Aorta (tissue), 5 donors: ENCODE measurements at places on chromosomes 4 and X. TPM values are rescaled to one million over a fixed set of nuclear protein-coding genes. Genes with fewer than 3 reads are reported as not detected.

DNA sequence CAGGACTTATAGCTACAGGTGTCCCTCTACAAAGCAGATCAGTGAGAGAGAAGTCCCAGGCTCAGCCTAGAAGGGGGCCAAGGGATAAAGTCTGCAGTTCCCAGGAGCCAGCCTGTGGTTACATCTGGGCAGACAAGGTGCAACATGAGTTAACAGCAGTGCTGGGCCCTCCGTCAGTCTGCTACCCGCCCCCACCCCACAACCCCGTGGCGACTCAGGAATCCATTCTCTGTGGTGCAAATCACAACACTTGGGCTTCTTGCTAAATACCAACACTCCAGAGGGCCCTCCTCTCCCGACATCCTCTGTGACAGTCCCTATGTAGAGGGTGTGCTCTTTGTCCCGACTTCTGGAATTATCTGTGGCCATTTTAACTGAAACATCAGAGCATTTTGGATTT, 13.8 kb downstream of the GPM6B start:
- no peak for DNase-seq

- DNase-seq: no peak
Observed at GRCh38 chr4:106486533-106486932, 118.0 kb upstream of the GIMD1 start.

GRCh38 chr4:86013621-86014020, 346.2 kb downstream of the MAPK10 start:
- DNase-seq: no peak

Gene SUPT20HL2
- not detected for polyA plus RNA-seq

Gene GPR82
- polyA plus RNA-seq: 0.88 TPM

DNA sequence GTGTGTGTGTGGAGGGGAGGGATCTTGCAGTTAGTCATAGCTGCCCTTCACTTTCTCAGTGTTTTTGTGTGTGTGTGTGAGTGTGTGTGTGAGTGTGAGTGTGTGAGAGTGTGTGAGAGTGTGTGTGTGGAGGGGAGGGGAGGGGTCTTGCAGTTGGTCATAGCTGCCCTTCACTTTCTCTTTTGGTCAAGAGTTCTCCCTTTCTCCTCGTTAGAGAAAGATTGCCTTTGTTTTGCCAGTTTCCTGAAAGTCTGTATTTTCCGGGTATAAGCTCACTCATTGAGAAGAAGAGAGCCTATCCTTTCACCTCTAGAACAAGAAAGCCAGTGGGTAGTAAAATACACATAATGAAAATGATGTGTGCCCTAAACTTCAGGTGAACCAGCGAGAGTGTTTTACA, 75.2 kb upstream of the ENPP6 start:
- no peak for DNase-seq

DNA sequence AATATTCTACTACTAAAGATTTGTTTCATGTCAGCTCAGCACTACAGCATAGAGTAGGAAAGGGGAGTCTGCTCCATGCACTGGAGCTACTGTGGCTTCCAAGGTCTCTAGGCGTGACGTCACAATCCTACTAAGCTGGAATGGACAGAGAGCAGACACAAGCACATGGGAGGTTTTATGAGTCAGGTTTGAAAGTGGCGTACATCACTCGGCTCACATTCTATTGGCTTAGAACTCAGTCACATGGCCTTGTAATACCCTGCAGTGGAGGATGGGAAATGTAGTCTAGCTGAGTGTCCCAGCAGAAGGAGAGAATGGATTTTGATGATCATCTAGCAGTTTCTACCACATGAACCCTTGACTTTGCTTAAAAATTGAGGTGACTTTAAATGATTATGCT, 624.8 kb upstream of the ATOH1 start:
- DNase-seq: no peak

Gene KCNIP4
- not detected for polyA plus RNA-seq

GRCh38 chrX:15718283-15718970, 19.6 kb upstream of the CA5B start:
- DNase-seq: no peak

GRCh38 chrX:6885909-6886308, 261.6 kb upstream of the STS start:
- no peak for DNase-seq

GRCh38 chrX:115284877-115285276, 4.6 kb upstream of the LUZP4 start:
- DNase-seq: no peak

Gene LGI2
- 0.79 TPM for polyA plus RNA-seq

Gene CSN1S1
- polyA plus RNA-seq: not detected

DNA sequence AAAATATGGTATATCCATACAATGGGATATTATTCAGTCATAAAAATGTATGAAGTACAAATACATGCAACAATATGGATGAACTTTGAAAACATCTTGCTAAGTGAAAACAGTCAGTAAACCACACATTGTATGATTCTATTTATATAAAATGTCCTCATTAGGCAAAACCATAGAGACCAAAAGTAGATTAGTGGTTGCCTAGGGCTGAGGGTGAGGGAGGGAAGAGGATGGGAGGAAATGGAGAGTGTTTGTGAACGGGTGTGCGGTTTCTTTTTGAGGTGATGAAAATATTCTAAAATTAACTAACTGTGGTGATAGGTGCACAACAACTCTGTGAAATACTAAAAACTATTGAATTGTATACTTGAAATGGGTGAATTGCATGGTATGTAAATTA, 29.6 kb downstream of the TEX11 start:
- DNase-seq: no peak

- no peak for DNase-seq
Observed at GRCh38 chr4:186772936-186773487, 49.4 kb upstream of the FAT1 start.

DNA sequence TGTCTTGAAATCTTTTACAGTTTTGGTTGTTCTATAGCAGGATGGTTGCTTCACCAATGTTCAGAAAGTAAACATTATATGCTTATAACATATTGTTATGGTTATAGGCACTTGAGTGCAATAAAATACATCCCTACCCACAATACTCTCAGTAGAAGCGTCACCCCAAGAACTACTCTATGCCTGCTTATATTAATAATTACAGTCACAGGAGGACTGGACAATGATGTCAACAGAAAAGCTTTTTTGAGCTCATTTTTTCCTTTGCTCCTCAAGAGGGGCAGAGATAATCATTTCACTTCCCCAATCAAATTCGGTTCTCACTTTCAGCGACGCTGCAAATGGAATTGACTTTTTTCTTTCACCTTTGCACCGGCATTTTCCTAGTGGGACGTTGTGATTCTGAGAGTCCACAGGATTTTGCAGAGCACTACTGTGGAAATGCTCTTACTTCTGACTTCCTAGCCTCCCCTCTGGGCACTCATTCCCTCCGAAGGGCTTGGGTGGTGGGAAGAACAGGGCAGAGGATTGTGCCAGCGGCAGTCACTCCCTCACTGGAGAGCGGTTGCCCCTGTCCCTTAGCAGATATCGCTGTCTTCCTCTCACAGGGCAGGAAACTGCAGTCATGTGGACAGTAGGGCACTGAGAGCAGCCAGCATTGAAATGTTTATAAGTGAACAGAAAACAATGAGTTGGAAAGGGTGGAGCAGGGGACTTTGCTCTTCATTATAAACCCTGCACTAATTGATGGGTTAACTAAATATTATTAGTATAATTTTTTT, 24.9 kb upstream of the SGMS2 start:
- DNase-seq: no peak

Gene PPP2R2C
- polyA plus RNA-seq: not detected

GRCh38 chr4:94447754-94448411, 3.9 kb upstream of the PDLIM5 start:
- no peak for DNase-seq

DNA sequence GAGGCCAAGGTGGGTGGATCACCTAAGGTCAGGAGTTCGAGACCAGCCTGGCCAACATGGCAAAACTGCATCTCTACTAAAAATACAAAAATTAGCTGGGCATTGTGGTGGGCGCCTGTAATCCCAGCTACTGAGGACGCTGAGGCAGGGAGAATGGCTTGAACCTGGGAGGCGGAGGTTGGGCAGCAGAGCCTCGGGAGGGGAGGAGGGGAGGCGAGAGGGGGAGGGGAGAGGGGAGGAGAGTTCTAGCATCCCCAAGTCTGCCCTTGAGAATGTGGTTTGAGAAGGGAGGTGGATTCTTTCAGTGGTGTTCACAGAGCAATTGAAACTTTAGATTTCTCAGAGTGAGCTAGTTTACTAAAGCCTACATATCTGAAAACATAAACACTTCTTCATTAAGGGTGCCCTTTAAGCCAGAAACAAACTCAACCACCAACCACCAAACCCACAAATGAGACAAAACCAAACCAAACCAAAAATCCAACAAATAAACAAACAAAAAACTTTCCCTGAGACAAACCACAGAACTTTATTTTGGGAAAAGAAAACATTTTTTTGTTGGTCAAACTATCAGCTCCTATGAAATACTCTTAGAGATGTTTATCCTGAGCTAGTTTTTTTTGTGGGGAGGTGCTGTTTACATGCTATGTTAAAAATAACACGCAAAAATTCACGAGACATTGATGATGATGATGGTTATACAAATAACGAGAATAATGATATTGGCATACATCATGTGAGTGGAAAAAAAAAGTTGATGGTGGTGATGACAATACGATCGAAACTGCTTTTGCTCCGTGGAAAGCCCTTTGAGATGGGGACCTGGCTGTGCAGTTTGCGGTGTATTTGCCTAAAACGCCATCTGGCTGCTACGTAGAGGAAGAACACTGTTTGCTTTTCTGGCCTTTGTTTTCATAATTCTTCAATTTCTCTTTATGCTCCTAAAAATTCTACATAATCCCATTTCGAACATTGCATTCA, 98.2 kb upstream of the PRKX start:
- DNase-seq: no peak

GRCh38 chr4:679104-679481, 4.8 kb downstream of the MYL5 start:
- DNase-seq: no peak

Gene RHOXF2B
- not detected for polyA plus RNA-seq

- no peak for DNase-seq
Observed at GRCh38 chrX:63434665-63435064, 83.5 kb upstream of the SPIN4 start.

DNA sequence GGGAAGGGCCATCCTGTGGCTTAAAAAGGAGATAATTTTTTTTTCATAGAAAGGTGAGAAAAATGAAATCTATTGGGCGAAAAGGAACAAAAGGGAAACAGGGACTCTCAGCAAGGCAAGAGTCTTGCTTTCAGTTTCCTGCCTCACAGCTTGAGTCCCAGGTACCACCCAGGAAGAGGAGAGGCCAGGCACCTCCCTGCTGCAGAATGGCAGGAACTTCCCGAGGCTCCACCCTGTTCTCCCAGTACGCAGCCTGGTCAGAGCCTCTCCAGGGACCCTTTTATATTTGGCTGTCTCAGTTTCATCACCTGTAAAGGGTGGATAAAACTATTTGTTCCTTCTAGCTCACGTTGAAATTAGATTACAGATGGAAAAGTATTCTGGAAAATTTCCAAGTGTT, 33.8 kb downstream of the UCHL1 start:
- no peak for DNase-seq

GRCh38 chrX:65595460-65595876, 60.9 kb upstream of the LAS1L start:
- peak; percentile 98 for DNase-seq

DNA sequence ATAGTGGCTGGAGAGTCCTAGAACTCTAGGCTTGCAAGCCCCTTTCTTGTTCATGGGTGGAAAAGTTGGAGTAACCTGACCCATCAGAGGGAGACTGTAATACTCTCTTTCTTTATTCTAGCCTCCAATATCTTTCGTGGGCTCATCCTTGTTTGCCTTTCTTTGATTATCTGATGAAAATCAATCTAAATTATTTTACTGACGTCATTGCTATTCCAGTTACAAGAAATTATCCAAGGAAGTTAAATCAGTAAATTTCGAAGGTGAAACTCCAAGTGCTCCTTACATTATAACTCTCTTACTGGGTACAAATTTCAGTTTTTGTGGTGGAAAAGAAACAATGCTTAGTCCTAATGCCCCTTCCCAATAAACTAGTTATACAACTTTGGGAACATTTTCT, 412.9 kb downstream of the IDS start:
- DNase-seq: no peak

DNA sequence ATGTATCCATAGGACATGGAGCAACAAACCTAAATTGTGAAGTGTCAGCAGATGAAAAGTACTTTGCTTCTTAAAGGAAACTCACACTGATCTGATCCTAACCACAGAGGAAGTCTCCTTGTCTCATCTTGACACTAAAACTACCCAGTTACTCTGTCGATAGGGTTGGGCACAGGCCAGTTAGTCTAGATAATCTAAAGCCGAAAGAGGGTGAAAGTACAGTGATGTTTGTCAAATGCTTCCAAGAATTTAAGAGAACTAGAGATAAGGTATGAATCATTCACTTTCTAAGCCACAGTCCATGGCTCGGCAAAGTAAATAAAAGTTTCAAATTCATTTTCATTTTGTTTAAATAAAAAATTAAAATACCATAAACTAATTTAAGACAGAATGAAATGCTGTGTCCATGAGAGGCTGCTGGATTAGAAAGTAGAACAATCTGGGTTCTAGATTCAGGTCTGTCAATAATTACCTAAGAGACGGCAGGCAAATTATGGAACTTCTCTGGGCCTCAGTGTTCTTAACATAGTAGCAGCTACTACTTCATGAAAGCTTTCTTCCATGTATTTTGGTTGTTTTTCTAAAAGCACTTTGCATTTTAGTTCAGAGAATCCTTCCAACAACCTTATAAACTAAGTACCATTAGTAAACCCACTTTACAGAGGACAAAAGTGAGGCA, 176.7 kb downstream of the LDB2 start:
- DNase-seq: no peak

GRCh38 chr4:186932631-186933187, 209.1 kb upstream of the FAT1 start:
- DNase-seq: no peak

GRCh38 chr4:183349673-183350072, 27.4 kb upstream of the CLDN24 start:
- DNase-seq: no peak

Gene CXCL3
- polyA plus RNA-seq: 1.5 TPM

- peak; percentile 75 for DNase-seq
Observed at GRCh38 chr4:6889101-6889735, 20.4 kb upstream of the TBC1D14 start.

DNA sequence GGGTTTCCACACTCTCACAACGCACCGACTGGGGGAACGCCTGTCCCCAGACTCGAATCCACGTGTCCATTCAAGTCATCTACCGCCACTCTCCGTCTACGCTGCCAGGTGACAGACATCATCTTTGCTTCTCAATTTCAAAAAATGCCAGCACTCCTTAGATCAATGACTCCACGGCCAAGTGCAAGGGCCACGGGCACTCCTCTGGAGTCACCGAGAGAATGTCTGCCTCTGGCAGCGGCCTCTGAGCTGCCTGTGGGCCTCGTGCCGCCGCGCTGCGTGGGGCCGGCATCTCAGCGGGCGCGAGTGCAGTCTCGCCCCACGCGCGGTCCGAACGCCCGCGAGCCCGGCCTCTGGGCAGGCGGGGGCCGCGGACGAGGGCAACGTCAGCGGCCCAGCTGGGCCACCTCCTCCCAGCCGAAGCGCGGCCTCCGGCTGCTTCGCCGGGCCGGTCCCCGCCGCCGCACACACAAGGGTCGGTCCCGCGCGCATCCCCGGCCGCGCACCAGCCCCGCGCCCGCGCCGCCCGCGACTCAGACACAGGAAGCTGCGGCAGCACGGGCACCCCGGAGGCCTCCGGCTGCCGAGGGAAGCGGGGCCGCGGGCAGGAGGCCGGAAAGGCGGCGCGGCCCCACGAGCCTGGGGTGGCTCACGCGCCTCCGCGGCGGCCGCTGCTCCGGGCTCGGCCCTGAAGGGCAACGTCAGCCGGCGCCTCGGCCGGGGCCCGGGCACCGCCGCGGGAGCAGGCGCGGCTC, 450 bp downstream of the ACSL1 start:
- peak; percentile 82 for DNase-seq

Gene ARHGAP6
- polyA plus RNA-seq: 5.1 TPM
